Lower lobe of right lung (tissue), 2 donors: ENCODE measurements at places on chromosomes 6 and 20.

GRCh38 chr6:109743739-109744138, 52.6 kb downstream of the FIG4 start:
- DNase-seq: no peak

DNA sequence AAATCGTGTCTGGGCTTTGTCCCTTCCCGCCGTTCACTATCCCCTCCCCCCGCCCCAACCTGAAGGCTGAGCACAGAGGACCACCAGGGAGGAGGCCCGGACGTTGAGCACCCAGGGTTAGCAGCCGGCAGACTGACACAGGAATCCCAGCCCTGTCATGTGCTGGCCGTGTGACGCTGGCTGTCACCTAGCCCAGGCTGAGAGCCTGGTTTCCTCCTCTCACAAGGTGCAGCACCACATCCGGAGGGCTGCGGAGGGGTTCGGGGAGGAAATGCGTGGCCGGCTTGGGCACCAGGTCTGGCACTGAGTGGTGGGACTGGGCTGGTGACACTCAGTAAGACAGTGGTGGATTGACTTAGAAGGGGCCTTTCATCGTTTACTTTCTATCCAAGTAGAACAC, 4.6 kb upstream of the LSM14B start:
- DNase-seq: no peak

DNA sequence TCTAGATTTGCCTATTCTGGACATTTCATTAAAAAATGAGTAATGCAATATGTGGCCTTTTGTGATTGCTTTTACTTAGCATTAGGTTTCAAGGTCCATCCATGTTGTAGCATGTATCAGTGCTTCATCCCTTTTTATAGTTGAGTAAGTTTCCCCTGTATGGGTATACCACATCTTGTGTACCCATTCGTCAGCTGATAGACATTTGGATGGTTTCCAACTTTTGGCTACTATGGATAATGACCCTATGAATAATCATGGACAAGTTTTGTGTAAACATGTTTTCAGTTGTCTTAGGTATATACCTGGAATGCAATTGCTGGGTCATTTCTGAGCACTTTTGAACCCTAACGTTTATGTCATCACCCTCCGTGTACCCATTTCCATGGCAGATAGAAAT, 15.4 kb downstream of the METTL24 start:
- DNase-seq: no peak

DNA sequence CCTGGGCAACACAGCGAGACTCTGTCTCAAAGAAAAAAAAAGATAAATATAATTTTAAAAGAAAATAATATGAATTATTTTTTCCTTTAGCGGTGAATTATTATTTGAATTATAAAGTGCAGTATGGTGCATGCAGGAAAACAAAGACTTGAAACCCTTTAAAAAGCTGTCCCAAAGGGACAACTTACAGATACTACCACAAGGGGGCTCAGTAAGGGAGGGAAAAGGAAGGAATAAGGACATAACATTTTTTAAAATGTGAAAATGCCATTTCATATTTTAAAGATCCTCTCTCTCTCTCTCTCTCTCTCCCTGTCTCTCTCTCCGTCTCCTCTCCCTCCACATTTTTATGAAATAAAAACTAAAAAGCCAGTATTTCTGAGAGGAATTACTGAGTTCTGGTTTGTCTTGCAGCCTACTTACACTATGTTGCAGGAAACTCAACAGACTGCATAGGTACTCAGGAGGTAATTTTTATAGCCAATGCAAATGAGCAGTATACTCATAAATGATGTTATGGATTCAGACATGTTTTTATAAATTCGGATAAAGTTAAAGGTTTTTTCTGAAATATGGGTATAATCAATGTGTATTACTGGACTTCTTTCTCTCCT, 455.0 kb upstream of the GJE1 start:
- no peak for DNase-seq

DNA sequence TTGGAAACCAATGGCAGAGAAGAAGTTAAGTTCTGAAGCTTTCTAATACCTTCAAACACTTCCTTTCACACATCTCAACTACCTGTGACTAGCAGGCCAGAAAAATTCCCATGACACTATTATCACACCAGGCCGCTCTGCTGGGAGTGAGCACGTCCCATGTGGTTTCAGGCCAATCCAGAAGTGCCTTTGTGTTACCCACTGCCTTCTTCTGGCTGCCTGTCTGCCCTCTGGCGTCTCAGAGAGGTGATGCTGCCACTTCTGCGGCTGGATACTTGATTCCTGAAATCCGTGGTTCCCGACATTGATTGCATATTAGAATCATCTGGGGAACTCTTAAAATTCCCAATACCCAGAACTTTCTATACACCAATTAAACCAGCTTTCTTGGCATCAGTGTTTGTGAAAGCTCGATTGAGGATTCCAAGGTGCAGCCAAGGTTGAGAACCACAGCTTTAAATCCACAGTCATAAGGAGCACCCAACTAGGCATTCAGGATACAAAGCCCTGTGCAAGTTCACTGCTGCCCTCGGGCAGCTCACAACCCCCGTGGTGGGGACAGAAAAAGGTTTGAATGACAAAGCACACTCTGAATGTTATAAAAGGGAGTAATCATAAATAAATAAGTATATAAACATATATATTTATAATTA, 65.6 kb downstream of the STMND1 start:
- peak; percentile 47 for DNase-seq

DNA sequence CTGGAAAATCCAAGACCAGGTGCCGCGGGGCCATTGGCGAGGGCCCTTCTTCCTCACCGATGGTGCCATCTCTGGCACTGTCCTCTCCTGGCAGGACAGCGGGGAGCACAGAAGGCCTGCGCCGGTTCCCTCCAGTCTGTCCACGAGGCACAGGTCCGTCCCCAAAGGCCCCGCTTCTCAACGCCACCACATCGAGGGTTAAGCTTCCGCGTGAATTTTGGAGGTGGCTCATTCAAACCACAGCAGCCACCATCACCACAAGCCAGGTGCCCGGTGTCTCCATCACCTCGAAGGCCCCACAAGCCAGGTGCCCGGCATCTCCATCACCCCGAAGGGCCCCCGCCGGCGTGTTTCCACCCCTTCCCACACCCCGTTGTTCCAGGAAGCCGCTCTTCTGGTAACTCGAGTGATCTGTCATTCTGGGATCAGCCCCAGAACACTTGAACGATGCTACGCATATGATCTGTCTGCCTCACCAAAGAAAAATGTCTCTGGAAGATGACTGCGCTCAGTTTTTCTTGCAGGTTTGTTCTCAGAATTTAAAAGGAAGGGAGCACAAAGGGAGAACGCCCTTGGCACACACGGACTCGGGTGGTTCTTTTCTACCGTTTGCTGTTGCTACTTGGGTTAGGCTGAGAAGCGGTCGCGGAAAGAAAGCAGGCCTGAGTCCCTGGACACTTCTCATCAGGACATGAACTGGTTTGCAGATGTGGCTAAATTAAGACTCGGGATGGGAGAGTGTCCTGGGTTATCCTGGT, 9.9 kb upstream of the KIF25 start:
- no peak for DNase-seq

GRCh38 chr6:149037051-149037671, 280.4 kb upstream of the TAB2 start:
- no peak for DNase-seq

DNA sequence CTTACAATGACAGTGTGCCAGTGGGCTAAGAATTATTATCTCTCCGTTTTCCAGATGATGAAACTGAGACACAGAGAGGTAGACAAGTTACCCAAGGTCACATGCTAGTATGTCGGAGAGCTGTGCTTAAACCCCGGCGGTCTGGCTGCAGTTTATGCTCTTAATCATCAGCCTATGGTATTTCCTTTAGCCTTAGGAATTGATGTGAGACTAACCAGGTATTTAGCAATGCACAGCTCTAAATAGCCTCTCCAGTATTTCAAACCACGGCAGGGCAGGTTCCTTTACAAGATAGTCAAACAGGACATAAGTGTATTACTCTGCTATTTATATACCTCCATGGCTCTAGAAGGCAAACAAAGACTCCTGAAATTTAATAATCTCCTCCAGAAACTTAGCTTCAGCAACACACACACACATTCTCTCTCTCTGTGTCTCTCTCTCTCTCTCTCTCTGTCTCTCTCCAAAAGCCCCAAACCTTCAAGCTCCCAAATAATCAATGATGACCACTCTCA, 142.0 kb upstream of the ZNF217 start:
- no peak for DNase-seq

DNA sequence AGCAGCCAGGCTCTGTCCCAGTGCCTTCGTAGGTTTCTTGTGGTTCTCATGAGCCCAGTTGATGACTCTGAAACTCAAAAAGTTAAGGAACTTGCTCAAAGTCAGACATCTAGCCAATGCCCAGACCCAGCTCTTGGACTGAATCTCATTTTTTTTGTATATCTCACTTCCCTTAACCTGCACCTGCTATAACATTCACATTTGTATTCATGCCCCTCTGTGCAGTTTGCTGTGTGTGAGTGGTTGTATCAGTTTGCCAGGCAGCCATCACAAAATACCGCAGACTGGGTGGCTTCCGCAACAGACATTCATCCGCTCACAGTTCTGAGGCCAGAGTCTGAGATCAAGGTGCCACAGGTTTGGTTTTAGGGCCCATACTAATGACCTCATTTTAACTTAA, 49.9 kb downstream of the IPCEF1 start:
- DNase-seq: no peak

DNA sequence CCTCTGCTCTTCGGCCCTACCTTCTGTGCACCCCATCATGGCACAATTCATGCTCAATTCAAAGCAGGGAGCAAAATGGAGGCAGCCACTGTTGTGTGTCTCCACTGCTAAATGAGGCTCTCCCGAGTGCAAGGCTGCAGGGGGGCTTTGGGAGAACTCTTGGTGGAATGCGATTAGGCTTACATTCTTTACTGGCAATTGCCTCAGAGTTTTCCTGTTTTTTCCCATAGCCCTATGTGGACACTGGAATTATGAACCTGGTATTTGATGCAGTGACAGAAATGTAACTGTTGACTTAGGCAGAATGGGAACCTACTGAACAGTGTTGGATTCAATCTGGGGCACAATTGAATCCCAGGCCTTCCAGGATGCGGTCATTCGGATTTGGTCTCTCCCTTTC, 187.9 kb upstream of the GMDS start:
- DNase-seq: no peak

DNA sequence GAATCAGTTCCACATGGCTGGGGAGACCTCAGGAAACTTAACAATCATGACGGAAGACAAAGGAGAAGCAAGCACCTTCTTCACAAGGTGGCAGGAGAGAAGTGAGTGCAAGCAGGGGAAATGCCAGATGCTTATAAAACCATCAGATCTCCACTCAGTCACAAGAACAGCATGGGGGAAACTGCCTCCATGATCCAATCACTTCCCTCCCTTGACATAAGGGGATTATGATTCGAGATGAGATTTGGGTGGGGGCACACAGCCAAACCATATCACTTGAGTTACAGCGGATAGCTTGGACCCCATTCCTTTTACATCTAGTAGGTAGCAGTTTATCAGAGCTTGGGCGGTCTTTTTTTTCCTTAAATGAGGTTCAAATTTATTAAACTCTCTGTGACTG, 19.1 kb downstream of the AFDN start:
- DNase-seq: no peak

- no peak for DNase-seq
Measured at GRCh38 chr6:95599706-95600105, 22.4 kb downstream of the MANEA start.

DNA sequence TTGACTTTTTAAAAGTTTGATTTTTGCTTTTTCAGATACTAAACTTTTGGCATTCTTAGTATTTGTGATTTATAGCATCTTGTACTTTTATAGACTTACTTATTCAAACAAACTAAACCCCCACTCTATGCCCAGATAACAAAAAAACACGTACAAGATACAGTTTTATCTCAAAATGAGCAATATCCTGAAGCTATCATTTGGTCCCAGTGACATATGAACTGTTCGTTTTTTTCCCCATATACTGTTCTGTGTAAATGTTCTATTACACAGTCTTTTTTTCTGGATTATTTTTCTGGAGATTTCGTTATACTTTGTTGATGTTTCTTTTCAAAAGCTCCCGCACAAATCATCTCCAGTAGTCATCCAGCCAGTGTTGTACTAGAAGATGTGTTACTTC, 27.3 kb upstream of the SERINC3 start:
- no peak for DNase-seq

- no peak for DNase-seq
Measured at GRCh38 chr20:8232332-8232731, 100.3 kb downstream of the PLCB1 start.

- DNase-seq: no peak
Measured at GRCh38 chr6:99467509-99468106, 42.5 kb upstream of the PNISR start.

GRCh38 chr6:30882759-30883684, 1.3 kb upstream of the DDR1 start:
- DNase-seq: peak; percentile 83

- DNase-seq: no peak
Measured at GRCh38 chr6:34615574-34616226, 59.6 kb upstream of the SPDEF start.

DNA sequence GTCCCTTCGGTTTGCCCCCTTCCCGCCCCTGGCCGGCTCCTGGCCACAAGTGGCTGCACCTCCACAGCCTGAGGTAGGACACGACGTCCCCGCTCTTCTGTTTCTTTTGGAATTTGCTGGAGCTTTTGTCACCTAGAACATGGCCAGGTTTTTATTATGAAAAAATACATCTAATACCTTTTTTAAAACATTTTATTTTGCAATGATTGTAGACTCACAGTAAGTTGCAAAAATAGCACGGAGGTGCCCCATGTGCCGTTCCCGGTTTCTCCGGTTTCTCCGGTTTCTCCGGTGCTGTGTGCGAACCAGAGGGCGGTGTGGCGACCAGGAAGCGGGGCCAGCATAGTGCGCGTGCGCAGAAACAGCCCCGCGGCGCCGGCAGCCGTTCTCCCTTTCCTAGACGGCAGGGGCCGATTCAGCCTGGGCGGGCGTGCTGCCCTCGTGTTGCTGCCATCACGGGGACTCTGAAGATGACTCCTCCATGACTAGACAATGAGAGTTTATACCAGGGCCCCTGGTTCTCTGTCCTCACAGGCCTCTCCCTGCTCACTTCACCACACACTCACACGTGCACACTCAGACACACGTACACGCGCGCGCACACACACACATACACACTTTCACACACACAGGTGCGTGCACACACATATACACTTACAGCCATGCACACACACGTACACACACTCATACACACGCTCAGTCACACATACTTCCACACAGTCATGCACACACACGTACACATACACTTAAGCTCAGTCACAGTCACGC, 102.1 kb downstream of the TMEM242 start:
- peak; percentile 92 for DNase-seq

DNA sequence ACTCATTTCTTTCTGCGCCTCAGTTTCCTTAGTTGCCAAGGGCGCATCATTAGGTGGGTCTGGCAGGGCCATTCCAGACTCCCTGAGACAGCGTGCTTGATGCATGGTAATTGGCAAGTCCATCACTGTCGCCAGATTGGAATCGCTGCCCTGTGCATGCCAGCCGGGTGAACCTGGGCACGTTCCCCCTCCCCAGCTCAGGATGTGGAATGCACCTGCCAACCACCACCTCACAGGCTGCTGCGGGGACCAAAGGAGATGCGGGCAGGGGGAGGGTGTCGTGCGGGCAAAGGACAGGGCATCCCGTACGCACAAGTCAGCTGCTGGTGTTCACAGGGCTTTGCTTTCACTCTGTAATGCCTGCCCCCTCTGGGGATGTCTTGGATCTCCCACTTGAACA, 36.4 kb upstream of the PMEPA1 start:
- no peak for DNase-seq

GRCh38 chr6:24902782-24903181, 33.0 kb downstream of the RIPOR2 start:
- DNase-seq: no peak

GRCh38 chr6:166017032-166017635, 150.5 kb downstream of the TBXT start:
- no peak for DNase-seq
